ENCODE measurements at places on chromosomes 4 and X.

DNA sequence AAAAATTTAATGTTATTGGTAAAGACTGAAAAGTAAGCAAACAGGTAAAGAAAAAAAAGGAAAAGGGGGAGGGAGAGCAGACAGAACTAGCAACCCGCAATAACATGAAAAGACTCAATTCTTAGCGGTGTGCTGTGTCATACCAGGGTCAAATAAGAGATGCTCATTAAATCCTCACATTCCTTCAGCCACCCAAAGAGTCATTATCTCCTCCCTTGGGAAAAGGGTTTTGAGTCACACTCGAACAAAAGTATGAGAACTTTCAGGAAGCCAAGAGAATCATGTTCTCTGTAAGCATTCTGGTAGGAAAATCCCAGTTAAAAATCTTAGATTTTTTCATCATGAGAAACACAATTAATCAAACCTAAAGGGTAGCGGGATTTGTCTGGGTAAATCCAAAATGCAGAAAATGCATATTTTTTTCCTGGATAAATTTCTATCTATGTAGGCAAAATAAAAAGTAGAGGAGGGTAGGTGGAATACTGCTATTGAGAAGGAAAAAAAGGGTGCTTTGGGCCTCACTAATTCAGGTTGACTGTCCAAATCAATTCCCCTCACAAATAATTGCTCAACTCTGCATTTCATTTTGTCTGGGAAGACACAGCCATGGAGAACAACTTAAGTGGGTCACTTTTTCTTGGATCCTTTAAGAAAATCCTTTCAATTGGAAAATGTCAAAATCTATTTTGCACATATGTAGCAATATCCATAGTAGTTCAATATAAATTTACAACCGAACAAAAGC lies 23.2 kb downstream of the TNIP3 start:
- DNase-seq = no peak

DNA sequence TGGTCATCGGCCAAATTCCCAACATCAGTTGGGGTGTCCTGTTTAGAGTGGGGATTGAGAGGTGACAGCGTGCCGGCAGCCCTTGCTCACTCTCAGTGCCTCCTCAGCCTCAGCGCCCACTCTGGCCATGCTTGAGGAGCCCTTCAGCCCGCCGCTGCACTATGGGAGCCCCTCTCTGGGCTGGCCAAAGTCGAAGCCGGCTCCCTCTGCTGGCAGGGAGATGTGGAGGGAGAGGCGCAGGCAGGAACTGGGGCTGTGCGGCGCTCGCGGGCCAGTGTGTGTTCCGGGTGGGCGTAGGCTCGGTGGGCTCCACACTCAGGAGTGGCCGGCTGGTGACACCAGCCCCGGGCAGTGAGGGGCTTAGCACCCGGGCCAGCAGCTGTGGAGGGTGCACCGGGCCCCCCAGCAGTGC lies 7.1 kb upstream of the CENPU start:
- DNase-seq = no peak

- DNase-seq = no peak
Measured at GRCh38 chr4:40214661-40215418, 18.0 kb downstream of the RHOH start.

GRCh38 chrX:97211070-97211469 lies 327.4 kb downstream of the RPA4 start:
- DNase-seq = no peak

DNA sequence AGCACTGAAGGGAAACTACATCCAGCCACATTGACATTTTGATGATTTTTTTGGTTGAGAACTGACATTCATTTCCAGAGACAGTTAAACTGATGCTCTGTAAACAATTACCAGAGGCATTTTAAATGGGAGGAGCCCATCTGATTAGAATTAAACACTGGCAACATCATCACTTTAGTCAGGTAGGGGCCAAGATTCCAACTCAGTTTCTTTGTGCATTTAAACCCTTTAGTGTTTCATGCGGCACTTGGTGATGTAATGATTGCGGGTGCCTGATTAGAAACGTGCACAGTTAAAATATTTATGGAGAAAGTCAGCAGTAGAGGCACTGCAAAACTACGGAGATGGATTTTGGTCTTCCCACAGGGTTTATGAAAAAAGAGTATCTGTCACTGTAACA lies 16.1 kb downstream of the TNIP3 start:
- no peak for DNase-seq

GRCh38 chrX:39729981-39730661 lies 367.6 kb downstream of the BCOR start:
- DNase-seq = no peak

DNA sequence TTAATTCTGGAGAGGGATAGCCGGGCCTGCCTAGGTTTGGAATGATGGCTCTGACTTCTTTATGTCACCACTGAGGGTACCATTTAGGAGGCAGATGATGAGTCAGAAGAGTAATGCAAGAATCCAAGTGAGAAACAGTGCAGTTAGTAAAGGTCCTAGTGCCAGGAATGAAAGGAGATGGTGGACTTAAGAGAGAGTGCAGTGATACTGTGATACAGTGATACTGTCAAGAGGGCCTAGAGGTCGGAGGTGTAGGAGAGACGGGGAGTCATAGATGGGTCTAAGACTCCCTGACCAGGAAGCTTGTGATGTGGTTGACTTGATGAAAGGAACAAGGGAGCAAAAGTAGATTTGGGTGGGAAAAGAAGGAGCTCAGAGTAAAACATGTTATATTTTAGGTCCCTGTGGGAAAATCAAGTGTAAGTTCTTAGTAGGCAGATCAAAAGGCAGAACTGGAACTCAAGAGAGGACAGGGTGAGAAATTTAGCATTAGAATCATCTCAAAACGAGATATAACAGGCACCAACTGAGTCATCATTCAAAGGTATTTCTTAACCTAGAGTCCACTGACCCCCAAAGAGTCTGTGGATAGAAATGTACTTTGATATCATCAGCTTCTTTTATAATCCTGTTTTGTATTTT lies 85.0 kb downstream of the NFKB1 start:
- DNase-seq = no peak

GRCh38 chr4:4913628-4914027 lies 54.2 kb downstream of the MSX1 start:
- DNase-seq = no peak

DNA sequence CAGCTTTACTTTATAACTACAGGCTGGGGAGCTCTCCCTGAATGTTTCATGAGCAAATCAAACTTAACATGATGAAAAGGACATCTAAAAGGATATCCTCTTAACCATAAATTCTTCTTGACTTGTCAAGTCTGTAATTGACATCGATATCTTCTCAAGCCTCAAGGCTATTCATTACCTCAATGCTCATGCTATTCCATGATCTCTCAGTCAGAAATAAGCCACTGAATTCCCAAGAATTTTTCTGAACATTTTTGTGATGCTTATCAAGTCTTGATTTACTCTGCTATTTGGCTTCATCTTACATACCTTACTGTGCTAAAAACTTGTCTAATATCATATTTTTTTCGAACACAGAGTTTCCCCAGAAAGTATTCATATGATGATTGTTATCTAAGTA lies 433.4 kb downstream of the PDGFC start:
- DNase-seq = no peak

- DNase-seq = no peak
Measured at GRCh38 chr4:77232653-77233052, 75.6 kb downstream of the CCNG2 start.

- DNase-seq = no peak
Measured at GRCh38 chrX:15310117-15310516, 5.3 kb downstream of the ASB11 start.

GRCh38 chrX:119690921-119691716 lies 1.8 kb downstream of the SEPTIN6 start:
- DNase-seq = no peak

- no peak for DNase-seq
Measured at GRCh38 chr4:30769093-30769492, 48.9 kb downstream of the PCDH7 start.

- DNase-seq = no peak
Measured at GRCh38 chr4:137451172-137451825, 81.0 kb downstream of the PCDH18 start.

DNA sequence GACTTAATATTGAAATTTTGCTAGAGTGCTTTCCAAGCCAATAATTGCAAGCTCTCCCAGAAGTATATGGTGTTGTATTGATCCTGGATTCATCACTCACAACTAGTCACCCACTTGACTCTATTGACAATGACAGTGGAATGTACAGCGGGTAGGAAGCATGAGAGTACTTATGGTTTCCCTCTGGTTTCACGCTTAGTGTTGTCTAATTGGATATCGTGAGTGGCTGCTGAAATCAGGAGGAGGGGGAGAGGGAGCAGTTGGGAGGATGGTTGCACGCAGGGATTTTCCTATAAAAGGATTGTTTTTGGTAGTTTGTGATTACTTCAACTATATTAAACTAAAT lies 1819.5 kb upstream of the TENM3 start:
- DNase-seq = no peak

DNA sequence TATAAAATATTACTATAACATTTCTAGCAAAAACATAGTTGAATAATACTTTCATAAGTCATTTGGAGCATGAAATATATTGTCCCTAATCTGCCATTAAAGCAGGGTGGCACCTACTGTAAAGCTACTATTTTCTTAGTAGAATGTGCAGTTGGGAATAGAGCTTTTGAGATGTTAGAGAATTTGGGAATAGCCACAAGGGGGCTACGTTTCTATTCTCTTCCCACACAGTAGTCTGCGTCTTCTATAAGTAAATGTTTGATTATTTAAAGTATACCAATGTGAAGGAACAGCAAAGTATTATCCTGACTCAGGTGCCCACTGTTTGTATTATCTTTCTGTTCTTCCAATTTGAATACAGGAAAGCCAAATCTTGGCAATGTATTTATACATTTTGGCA lies 323.2 kb upstream of the GIMD1 start:
- no peak for DNase-seq

DNA sequence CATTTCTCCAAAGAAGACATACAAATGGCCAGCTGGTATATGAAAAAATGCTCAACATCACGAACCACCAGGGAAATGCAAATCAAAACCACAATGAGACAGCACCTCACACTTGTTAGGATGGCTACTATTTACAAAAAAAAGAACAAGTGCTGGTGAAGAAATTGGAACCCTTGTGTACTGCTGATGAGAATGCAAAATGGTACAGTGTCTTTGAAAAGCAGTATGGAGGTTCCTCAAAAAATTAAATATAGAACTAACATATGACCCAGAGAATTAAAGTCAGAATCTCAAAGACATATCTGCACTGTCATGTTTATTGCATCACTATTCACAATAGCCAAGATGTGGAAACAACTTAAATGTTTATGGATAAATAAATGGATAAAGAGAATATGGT lies 20.9 kb downstream of the PAGE4 start:
- no peak for DNase-seq

DNA sequence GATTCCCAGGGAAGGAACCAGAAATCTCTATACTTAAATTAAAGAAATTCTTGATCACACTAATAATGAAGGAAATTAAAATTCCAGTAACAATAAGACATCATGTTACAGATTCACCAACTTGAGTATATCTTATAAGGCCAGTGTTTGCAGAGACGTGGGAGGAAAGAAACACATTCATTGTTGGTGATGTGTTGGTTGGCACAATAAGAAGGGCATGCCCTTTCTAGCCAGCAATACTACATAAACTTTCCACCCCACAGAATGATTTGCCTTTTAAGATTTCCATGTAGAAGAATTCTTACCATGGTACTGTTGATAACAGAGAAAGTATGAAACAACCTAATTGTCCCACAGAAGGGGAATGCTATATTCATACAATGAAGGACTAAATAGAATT lies 581.5 kb downstream of the STIM2 start:
- no peak for DNase-seq

DNA sequence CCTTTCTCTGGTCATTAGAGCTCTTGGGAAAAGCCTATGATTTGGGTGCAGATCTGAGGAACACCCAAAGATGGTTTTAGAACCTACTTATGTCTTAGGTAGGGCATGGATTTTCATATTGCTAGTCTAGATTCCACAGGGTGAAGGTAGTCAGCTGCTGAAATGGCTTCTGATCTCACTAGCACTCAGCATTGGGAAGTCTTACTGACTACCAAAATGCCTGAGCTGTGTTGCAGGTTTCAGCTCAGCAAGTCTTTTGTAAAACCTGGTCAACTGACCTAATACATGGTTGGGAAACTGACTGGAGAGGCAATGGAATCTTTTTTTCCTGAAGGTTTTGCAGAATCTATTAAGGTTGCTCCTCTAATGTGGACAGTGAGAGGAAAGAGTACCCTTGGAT lies 136.4 kb downstream of the CCNG2 start:
- DNase-seq = no peak

- peak; percentile 81 for DNase-seq
Measured at GRCh38 chr4:95190751-95191436, 357.9 kb downstream of the UNC5C start.

- no peak for DNase-seq
Measured at GRCh38 chrX:68511255-68511654, 12.4 kb downstream of the YIPF6 start.

GRCh38 chr4:146243141-146243882 lies 29.0 kb downstream of the REELD1 start:
- no peak for DNase-seq

DNA sequence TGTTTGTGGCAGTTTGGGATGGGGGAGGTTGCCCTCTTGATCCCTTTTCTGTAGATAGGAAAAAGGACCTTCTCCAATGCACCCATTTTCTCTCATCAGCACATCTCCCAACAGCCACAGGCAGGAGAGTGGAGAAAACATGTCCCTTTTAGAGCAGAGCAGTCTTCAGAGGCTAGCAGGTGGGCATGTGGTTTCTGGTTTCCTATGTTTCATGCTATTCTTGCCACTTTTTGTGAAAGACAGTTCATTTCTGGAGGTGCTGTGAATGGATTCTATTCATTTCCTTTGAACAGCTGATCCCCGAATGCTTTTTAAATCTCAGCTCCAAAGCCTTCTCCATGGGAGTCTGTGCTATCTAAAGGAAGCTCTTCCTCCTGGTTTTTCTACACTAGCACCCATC lies 18.9 kb downstream of the RASL11B start:
- DNase-seq = no peak

Data from NCI-H187 treated with DMSO at 0.1 percent for 48 hours (cell line).